Dorsolateral prefrontal cortex (tissue), 122 donors: ENCODE measurements at places on chromosomes 1 and 21.

- DNase-seq, result no peak
Observed at GRCh38 chr21:41975391-41976272, 21.8 kb upstream of the C2CD2 start.

GRCh38 chr1:186849826-186850225 is 21.1 kb downstream of the PLA2G4A start:
- DNase-seq, result no peak

DNA sequence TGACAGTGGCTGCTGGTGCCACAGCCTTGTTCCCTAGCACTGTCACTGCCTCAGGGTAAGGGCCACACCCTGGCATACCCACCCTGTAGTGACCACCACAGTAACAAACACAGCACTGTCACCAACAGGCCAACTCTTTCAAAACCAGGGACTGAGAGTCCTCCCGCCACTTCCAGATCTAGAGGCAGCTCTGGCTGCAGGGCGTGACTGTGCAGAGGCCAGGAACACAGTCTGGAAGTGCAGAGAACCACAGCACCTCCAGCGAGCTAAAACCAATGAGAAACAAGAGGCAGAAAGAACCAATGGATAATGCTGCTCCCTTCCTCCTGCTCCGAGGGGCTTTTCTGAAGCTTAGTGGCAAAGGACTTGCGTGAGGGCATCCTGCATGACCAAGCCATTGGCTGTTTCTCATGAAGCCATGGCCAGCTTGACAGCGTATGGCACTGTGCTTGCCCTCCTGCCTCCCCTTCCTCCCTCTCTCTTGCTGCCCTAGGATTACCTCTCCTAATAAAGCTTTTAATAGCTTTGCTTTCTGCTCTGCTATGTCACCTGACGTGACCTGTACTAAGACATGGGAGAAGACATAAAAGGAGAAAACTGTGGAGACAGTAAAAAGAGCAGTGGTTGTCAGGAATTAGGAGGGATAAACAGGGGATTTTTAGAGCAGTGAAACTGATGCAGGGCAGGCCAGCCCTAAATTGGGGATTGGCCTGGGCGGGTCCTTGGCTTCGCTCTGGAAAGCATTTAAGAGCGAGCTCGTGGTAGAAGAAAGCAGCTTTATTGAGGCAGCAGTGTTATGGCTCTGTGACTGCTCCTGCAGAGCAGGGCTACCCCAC is 7.2 kb downstream of the PARP1 start:
- DNase-seq, result no peak

- DNase-seq, result no peak
Observed at GRCh38 chr1:248372394-248372793, 3.2 kb upstream of the OR2T6 start.

DNA sequence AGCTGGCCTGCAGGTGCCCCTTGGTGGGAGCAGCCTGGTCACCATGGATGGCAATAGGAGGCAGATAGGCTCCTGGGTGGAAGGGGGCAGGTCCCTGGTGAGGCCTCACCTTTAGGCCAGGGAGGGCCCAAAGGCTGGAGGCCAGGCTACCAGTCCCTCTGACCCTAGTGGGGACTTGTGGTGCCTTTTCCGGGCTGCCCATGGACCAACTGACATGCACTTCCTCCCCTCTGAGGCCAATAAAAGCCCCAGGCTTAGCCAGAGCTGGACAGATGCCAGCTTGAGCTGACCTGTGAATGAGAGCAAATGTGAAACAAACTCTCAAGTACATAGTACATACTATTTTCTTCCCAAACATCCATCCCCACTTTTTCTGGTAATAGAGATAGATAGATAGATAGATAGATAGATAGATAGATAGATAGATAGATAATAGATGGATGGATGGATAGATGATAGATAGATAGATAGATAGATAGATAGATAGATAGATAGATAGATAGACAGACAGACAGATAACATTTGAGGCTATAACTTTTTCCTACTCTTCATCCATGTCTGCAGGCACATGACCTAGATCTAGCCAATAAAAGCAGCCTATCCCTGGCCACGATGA is 9.2 kb upstream of the CTTNBP2NL start:
- DNase-seq, result no peak

GRCh38 chr1:218371927-218372672 is 27.0 kb downstream of the TGFB2 start:
- DNase-seq, result no peak

- DNase-seq, result no peak
Observed at GRCh38 chr1:168693197-168693871, 35.7 kb downstream of the DPT start.

GRCh38 chr21:29429218-29429617 is 130.5 kb downstream of the BACH1 start:
- DNase-seq, result no peak

GRCh38 chr1:177809819-177810218 is 160.0 kb downstream of the SEC16B start:
- DNase-seq, result no peak

DNA sequence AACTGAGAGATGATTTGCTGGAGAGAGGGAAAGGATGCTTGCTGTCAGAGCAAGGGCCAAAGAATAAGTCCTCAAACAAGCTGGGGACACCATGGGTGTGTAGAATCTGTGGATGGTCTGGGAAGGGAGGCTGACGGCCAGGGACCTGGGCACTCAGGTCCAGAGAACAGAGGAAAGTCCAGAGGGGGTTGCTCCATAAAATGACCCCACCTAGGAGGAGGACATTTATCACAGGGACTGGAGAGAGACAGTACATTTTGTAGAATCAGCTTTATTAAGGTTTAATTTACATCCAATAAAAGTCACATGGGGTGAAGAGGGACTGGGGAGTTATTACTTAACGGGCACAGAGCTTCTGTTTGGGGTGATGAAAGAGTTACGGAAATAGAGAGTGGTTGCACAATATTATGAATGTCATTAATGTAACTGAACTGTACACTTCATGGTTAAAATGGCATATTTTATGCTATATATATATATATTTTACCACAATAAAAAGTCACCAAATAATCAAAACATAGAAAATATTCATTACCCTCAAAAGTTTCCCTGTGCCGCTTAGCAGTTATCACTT is 73.0 kb upstream of the ABCD3 start:
- DNase-seq, result no peak

GRCh38 chr1:5915587-5916571 is 76.3 kb downstream of the NPHP4 start:
- no peak for DNase-seq

DNA sequence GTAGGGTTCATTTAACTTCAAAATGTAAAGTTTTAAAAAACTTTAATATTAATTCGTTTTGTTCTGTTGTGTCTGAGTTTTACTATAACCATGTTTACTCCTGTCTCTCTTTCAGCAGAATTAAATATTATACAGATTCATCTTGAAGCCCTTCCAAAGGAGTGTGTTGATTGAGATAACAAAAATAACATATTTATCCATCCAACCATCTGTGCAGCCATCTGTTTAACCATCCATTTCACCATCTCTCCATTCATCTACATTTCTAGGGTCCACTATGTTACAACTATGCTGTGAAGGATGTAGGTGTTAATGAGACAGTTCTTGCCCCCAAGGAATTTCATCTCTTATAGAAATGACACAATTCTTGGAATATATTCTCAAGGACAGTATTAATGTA is 36.0 kb upstream of the GNG12 start:
- DNase-seq, result no peak

DNA sequence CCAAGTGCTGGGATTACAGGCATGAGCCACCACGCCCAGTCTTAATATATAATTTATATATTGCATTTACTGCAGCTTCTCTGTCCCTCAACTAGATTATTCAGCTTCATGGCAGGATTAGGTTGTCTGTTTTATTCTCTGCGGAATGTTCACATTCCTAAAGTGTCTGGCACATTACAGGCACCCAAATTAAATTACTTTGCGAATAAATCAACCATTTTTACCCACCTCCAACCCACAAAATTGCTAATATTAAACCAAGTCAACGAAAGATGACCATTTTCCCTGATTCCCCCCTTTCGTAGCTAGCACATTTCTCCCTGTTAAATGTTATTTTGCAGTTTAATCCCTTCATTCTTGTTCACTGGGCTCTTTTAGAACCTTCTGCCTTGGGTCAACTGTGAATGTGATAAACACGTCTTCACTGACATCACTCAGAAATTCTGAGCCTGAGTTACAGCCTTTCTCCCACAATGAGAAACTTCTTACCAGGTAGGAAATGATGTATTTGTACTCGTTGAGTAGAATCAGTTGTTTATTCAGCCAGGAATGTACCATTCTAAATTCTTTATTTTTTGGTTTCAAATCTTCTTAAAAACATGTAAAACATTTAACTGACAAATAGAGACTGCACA is 35.9 kb downstream of the THAP3 start:
- no peak for DNase-seq

- DNase-seq, result no peak
Observed at GRCh38 chr1:195960580-195960979, 647.7 kb downstream of the KCNT2 start.

GRCh38 chr1:189351960-189352359 is 1125.7 kb downstream of the BRINP3 start:
- DNase-seq, result no peak

GRCh38 chr1:194233069-194233468 is 1046.7 kb upstream of the B3GALT2 start:
- DNase-seq, result no peak

- DNase-seq, result no peak
Observed at GRCh38 chr21:22650226-22650625, 1652.0 kb downstream of the NCAM2 start.

- no peak for DNase-seq
Observed at GRCh38 chr1:19949016-19949415, 25.6 kb upstream of the PLA2G2E start.

DNA sequence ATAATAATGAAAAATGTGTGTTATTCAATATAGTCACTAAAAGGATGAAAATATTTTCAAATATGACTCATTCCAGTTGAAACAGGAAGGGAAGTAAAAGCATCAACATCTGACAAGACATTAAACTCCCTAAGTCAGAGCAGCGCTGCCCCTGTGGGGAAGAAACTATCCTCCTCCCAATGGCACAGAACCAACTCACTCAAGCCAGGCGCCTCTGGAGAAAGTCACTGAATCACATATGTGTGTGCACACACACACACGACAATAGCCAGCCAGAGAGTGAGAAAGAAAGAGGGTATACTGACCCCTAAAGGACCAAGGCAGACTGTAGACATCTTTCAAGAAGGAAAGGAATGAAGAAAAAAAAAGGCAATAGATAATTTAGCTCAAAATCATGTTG is 126.9 kb downstream of the SETD4 start:
- DNase-seq, result no peak

GRCh38 chr1:85321237-85321964 is 45.0 kb upstream of the BCL10 start:
- no peak for DNase-seq

- no peak for DNase-seq
Observed at GRCh38 chr1:229848752-229849677, 218.0 kb upstream of the GALNT2 start.

DNA sequence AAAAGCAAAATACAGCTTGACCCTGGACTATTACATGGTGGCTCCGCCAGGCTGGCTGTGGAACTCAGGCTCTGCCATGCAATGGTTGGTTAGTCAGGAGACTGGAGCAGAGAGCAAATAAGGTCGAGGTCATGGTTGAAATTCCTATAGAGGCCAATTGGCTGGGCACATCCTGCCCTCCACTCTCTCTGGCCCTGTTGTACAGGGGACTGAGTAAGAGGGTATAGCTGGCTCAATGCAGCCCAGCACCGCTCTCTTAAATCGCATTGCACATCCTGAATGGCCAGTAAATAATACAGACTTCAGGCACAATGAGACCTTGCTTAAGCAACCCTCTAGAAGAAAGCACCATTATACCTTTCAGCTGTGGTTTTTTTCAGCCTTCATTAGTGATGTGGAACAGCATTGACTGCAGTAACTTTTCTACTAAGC is 59.3 kb upstream of the PPP2R5A start:
- DNase-seq, result no peak

GRCh38 chr1:183023601-183024316 is 539 bp downstream of the LAMC1 start:
- DNase-seq, result peak; percentile 78

DNA sequence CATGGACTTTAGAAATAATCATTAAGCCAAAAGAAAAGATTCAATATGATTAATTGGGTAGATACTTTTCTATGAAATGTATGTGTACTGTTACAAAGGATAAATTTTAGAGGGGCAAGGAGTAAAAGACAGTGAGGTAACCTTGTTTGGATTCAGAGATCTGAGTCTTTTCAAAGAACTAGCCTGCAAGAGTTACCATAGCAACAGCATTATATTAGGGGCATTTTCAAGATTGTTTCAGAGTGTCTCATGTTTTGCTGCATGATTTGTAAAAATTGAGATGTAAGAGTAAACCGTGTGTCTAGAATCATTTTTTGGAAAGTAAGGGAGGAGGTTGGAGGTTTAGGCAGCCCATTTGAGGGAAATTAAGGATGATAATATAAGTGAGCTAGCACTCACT is 70.6 kb upstream of the KIAA1614 start:
- DNase-seq, result no peak

GRCh38 chr1:118154220-118154619 is 30.8 kb downstream of the SPAG17 start:
- DNase-seq, result no peak

- no peak for DNase-seq
Observed at GRCh38 chr1:95127380-95127779, 10.2 kb downstream of the TLCD4 start.

DNA sequence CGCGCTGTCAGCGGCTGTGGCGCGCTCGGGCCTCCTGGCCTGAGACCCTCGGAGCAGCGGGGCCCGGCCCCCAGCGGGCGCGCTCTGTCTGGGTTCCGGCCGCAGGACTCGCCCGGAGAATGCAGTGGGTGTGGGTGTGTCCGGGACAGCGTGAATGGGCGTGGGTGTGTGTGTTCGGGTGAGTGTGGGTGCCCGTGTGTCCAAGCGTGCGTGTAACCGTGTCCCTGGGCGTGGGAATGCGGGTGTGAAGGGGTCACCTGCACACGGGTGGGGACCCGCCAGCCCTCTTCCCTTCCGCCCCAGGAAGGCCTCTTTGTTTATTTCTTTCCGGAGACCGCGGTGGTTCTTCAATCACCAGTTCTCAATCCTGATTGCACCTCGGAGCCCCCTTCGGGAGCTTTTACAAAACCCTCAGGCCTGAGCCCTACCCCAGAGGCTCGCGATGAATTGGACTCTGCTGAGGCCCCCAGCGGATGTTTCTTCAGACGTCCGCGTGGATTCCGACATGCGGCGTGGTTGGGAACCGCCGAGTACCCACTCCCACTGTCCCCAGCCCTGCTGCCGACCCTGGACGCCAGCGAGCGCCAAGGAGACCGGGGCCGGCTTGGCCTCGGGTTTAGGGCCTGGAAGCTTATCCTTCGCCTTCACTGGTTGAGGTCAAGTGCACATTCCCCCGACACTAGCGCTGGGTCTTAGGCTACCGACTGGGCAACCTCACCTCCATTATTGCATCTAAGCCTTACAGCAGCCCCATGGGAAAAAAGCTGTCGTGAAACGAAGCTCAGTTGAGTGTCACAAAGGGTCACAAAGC is 19.3 kb downstream of the SERTAD4 start:
- peak; percentile 55 for DNase-seq

GRCh38 chr1:84365225-84366221 is 32.8 kb upstream of the DNASE2B start:
- DNase-seq, result no peak

- no peak for DNase-seq
Observed at GRCh38 chr21:25298512-25299491, 308.5 kb downstream of the MRPL39 start.
